GM19239 (cell line): ENCODE measurements at places on chromosomes 16 and 17.

GRCh38 chr16:3021449-3022207, 1.5 kb downstream of the TNFRSF12A start:
- DNase-seq, result peak; percentile 76

DNA sequence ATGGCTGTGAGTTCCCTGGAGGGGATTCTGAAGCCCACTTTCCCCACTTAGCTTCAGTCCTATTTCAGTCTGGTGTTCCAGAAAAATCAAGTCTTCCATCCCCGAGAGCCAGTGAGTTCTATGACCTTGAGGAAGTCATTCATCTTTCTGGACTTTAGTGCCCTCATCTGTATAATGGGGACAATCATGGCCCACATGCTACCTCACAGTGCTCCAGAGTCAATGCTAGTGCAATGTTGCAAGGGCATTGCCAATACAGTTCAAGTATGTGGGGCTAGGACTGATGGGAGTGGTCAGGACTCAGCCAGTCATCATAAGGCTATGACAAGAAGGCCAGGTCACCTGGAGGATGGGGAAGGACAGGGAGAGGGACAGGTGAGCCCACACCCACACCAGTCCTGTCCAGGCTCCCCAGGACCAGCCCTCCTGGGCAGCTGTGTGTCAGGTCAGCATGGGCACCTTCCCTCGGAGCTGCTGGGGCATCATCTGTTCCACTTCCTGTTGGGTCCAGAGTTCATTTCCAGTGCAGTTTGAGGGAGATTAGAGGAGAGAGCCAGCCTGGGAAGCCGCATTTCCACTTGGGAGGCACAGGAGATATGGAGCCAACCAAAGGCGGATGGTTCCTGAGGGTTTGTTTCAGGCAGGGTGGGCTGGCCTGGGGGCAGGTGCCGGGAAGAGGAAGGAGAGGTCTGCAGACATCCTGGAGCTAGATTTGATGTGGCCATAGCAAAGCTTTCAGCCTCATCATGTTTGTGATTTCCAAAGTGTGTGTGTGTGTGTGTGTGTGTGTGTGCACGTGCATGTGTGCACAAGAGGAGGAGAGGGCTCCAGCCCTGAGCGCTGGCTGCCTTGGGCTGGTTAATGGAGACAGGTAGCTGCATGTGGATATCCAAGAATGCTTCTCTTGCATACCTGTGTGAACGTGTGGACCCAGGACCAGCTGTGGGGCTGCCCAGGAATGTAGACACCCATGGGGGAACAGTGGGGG, 3.9 kb upstream of the WNT9B start:
- DNase-seq, result no peak

DNA sequence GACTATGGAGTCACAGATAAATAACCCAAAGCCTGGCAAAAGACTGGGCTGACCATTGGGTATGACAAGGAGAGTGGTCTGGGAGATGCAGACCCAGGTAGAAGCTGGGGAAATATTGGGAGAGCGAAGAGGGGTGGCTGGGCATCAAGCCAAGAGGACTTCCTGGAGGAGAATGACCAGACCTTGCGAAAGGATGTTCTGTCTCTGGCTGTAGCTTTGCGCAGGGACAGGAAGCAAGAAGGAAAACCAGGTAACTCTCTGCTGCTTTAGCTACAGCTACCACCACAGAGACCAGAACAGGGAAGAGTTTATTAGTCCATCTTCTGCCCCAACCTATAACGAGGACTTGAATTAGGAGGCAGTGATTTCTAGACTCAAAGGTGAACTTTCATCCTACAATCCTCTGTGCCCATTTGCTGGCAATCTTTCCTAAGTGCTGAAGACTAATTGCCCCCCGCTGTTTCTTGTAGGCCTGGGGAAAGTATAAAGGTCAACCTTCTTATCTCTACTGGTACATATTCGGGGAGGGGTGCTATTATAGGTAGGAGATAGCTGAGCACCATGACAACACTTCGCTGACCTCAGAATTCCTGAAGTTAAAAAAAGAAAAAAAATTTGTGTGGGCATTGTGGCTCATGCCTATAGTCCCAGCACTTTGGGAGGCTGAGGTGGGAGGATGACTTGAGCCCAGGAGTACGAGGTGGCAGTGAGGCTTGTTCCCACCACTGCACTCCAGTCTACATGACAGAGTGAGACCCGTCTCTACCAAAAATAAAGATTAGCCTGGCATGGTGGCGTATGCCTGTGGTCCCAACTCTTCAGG, 19.1 kb upstream of the KIFC3 start:
- no peak for DNase-seq

DNA sequence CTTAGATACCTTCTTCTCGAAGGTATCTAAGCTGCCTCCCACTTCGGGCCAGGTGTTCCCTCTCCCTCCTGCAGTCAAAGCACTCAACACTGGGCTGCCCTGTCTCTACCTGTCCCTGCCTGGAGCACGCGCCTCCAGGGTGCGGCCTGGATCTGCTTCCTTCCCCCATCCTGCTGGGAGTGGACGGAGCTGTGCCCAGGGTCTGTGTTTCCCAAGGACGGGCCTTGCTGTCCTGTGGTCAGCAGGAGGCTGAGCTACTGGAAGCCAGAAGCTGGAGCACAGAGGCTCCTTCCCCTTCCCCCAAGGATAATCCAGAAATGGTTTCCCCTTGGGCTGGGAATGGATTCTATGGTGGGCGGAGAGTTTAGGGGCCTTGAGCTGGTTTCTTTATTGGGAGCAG, 16.7 kb downstream of the LLGL2 start:
- DNase-seq, result no peak

- no peak for DNase-seq
Observed at GRCh38 chr16:11024333-11025053, 80.1 kb downstream of the CLEC16A start.

GRCh38 chr16:87550495-87550961, 51.8 kb upstream of the JPH3 start:
- peak; percentile 74 for DNase-seq

- DNase-seq, result no peak
Observed at GRCh38 chr17:58414596-58414997, 2.7 kb downstream of the RNF43 start.

DNA sequence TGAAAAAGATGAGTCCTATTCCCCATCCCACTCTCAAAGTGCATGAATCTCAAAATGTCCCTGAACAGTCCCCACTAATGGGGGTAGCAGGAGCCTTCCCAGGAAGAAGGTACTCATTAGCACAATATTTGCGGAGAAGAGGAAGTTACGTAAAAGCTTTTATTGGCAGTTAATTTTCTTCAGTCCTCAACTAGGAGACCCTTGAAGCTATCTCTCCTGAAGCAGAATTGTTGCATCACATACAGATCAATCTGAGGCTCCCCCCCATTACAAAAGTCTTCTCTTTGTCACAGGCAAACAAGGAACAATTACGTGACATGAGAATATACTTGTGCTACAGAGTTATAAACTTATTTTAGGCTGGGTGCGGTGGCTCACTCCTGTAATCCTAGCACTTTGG, 14.2 kb downstream of the SLFN12L start:
- no peak for DNase-seq

GRCh38 chr16:87762620-87763019, 3.2 kb downstream of the KLHDC4 start:
- no peak for DNase-seq

- DNase-seq, result no peak
Observed at GRCh38 chr17:76556765-76557367, 17.0 kb downstream of the PRCD start.

GRCh38 chr16:69928856-69929400, 22.2 kb upstream of the CLEC18A start:
- no peak for DNase-seq

GRCh38 chr16:27437946-27438345, 36.0 kb downstream of the IL21R start:
- no peak for DNase-seq

GRCh38 chr16:88442727-88443576, 10.1 kb upstream of the ZFPM1 start:
- DNase-seq, result peak; percentile 99

- DNase-seq, result no peak
Observed at GRCh38 chr17:44005527-44006271, 1.3 kb downstream of the NAGS start.

GRCh38 chr17:60525328-60525684, 736 bp downstream of the APPBP2 start:
- no peak for DNase-seq

DNA sequence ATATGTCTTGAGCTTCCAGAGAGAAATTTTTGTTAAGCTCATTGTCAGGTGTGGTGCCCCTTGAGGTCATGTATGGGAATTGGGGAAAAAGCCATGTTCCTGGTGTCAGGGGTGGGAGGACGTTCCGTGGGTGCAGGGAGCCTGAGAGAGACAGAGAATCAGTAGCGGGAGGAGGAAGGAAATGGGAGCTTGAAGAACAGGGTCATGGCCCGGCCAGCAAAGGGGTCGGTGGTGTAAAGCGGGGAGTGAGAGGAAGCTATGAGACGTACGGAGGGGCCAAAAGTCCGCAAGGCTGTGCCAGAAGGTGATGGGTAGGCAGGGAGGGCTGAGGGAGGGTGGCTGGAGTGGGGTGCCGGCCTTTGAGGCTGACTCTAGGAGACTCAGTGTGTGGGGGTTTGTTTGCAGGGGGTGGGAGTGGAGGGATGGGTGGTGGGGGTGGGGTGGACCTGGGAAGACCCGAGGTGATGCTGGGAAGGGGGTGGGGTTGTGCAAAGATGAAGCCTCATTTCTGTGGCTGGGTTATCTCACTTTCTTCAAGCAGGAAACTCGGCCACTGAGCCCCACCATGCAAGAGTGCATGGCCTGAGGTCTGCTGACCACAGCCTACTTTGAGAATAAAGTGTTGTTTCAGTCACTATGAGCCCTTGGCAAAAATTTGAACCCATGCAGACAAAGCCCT, 63.6 kb downstream of the PLCG2 start:
- no peak for DNase-seq

- DNase-seq, result peak; percentile 50
Observed at GRCh38 chr17:57009737-57010445, 32.0 kb downstream of the SCPEP1 start.

GRCh38 chr17:15451680-15452079, 15.7 kb downstream of the CDRT4 start:
- DNase-seq, result no peak

- DNase-seq, result no peak
Observed at GRCh38 chr17:74527756-74528155, 3.5 kb downstream of the CD300LB start.

DNA sequence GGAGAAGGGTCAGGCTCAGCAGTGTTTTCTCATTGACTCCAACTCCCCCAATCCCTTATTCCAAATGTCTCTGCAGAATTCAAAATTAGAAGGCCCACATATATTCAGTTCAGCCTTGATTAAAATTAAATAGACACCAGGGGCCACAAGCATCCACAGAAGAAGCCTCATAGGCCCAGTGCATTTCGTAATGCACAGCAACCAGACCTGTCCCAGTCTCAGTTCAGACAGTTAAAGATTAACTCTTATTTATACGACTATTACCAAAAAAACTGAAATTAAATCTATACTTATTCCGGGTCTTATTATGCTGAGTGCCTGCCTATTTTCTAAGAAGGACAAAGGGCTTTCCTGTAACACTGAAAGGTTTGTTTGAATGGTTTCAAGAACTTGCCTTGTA, 41.8 kb upstream of the GSG1L start:
- no peak for DNase-seq

GRCh38 chr16:2497116-2497630, 16.6 kb upstream of the ATP6V0C start:
- no peak for DNase-seq

GRCh38 chr17:68601565-68602288, 560 bp upstream of the FAM20A start:
- no peak for DNase-seq

DNA sequence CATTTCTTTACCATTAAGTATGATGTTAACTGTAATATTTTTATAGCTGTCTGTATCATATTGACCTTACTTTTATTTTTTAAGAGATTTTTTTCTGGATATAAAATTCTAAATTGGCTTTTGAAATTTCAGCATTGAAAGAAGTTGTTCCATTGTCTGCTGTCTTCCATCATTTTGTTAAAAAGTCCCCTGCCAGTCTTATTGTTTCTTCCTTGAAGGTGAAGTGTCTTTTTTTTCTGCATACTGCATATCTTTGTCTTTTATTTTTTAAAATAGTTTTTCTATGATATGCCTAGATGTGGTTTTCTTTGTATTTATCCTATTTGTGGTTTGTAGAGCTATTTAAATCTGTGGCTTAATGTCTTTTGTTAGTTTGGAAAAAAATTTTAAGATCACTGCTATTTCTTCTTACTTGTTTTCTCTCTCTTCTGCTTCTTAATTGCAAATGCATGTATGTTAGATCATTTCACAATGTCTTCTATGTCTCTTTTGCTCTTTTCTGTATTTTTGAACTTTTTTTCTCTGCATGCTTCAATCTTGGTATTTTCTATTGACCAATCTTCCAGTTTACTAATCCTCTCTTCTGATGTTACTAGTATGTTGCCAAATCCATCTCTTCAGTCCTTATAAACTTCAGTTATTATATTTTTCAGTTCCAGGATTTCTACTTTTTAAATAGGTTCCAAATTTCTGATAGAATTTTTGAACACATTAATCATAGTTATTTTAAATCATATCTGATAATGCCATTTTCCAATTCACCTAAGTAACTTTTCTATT, 20.2 kb downstream of the IL21R start:
- DNase-seq, result no peak

GRCh38 chr16:81973737-81974136, 37.5 kb downstream of the SDR42E1 start:
- no peak for DNase-seq

DNA sequence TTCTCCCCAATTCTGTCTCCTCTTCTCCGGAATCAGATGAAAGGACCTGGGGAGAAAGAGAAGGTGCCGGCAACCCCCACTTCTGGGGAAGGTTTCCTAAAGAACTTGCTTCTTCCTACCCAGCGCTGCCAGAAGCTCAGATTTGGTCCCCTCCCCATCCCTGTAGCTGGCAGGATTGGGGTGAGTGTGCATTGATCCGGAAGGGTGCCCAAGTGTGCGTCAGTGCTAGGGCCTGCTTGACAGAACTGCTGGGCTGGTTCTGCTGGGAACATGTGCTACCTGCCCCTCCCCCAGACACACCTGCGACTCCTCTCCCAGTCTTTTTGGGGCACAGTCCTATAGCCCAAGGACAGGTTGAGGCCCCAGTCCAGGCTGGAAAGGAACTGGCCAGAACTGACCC, 3.3 kb downstream of the ARL4D start:
- no peak for DNase-seq

DNA sequence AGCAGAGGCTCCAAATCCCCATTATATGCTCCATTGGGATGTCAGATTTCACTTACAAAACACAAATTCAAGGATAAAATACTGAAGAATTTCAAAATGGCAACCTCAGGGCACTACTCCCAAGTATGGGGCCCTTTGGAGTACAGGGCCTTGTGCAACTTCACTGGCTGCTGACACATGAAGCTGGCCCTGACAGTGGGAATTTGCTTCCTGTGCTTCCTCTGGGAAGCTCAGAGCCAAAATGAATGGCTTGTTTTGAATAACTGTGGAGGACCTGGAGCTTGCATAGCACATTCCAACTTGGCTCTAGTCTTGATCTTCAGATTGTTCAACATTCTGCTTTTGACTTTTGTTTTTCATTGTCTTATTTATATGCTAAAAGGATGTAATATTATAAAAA, 52.3 kb upstream of the HNF1B start:
- DNase-seq, result no peak

DNA sequence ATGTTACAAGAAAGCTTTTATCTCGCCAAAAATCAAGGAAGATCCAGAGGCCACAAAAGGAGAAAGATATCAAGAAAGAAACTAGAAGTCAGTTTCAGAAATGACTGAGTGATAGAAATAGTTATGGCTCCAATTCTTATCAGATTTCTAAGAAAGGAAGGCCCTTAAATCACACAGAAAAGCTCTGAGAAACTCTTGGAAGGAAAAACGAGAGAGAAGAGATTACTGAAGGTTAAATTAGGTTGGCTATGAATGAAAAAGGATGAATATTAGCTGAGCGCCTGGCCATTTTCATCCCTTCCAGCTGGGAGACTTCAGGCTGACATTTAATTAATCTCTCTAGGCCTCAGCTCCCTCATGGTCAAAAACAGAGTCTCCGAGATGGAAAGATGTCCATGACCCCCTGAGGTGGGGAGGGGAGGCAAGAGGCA, 72.3 kb downstream of the CYTH1 start:
- no peak for DNase-seq
